Stimulated activated effector memory CD8-positive, alpha-beta T cell treated with anti-CD3 and anti-CD28 coated beads, Interleukin-12 subunit alpha, Interleukin-12 subunit beta, amount 100 ng/mL, for 72 hours (primary cell): ENCODE measurements at places on chromosomes 4 and X.

DNA sequence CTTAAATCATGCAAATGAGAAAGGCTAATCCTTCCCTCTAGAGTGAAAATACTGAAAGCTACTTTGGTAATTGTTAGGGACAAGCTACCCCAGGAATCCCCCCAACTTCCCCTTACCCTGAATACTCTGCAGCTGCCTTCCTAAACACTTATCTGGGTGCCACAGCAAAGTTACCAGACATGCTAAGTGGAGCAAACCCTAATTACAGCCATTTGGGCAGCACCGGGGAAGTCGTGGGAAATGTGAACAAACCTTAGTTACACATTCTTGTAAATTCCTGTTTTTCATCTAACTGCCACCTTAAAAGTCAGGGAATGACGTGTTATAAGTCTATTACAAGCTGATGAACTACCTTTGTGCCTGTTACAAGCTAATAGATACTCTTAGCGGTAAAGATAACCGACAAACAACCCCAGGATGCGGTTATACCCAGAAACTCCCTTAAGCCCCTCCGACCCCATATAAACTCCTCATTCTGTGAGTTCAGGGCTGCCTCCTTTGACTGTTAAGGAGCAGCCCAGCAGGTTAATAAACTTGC, 66.0 kb upstream of the PLAC8 start:
- no peak for DNase-seq

GRCh38 chr4:138190452-138190858, 51.7 kb downstream of the SLC7A11 start:
- DNase-seq: no peak

DNA sequence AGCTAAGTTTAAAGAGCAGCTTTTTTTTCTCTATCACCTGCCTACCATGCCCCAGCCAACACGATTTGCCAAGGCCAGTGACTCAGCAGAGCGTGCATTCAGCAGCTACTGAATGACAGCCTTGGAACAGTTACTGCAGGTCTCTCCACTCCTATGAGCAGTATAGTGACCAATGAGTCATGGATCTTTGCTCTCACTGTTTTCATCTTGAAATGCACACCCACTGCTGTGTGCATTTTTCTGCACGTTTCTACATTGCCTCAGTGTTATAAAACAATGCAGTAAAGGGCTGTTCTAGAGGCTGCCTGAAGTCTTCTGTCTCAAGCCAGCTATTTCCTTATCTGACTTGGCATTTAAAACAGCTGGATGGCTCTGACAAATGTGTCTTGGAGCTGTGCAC, 66.0 kb upstream of the C4orf54 start:
- no peak for DNase-seq

GRCh38 chr4:150278206-150278605, 200.0 kb downstream of the DCLK2 start:
- no peak for DNase-seq

DNA sequence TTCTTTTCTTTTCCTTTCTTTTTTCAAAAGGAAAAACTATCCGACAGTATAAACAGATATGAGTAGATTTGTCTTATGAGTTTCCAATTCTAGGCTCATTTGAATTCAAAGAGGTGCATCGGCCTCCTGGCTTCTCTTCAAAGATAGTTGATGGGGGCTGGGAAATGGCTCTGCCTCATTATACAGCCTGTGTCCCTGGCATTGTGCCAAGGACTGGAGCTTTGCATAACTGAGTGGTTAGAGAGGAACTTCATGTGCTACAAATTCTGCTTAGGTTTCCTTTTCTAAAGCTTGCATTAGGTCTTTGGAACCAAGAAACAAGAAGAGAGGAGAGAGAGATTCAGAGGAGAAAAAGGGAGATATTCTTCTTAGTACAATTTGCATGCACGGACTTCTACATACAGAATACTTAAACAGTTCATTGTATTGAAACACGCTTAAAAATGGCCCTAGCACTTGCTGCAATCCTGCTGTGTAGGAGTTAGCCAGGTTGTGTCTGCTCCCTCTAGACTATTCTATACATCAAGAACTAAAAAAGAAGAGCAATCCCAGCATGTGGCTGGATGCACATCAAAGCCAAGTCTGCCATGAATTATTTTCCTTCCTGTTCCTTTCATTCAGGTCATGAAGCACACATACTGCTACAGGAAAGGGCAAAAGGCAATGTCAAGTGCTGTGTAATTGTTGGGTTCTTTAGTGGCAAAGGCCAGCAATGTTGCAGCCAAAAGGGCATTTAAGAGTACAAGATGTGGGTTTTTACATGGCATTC, 70.9 kb downstream of the INTS12 start:
- no peak for DNase-seq

GRCh38 chr4:145153181-145153903, 27.0 kb downstream of the OTUD4 start:
- DNase-seq: no peak

DNA sequence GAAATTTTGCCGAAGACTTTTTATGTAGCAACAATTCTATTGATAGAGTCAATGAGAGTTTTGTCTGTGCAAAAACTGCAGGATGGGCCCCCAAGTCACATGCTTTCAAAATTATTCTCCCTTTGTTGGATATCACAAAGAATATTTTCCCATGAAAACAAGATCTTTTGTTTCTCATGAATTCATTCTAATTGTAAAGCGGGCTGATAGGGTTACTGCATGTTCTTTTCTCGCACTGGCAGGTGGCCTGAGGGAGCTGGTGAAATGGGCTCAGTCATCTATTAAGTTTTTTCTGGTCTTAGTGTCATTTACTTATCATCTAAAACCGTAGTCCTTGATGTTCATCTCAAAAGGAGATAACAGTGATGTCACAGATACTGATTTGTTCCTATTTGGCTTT, 44.2 kb downstream of the MID1IP1 start:
- no peak for DNase-seq

DNA sequence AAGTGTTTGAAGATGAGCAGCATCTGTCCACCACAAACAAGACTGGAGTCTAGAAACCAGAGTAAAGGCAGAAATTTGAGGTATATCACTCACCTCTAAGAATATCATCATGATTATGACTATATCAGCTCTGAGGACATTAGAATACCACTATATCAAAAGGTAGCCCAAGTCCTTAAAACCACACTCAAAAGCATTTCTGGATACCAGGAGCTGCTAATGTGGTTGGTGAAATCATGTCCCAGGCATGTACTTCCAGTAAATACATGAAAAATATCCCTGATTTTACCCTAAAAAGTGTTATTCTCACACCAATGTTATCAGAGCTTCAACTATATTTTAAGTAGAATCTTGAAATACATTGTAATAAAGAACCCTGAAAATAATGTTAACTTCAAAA, 136.3 kb upstream of the SMAD1 start:
- DNase-seq: no peak

DNA sequence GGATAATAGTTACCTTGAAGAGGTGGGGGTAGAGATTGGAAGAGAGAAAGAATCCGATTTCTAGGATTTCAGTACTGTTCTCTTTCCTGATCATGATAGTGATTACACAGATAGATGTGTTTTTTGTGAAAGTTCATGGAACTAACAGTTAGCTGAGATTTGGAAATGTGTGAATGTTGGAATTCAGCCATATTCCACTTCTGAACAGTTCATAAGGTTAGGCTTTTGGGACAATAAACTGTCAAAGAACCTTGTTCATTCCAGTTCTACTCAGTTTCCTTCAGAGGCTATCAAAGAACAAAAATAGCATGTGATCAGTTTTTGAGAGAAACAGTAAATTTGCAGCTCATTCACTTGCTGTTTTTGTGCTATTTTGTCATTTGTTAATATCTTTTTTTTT, 43.6 kb downstream of the RUFY3 start:
- no peak for DNase-seq

- DNase-seq: no peak
These were observed 44.2 kb downstream of the EVC start for GRCh38 chr4:5755161-5755560.

DNA sequence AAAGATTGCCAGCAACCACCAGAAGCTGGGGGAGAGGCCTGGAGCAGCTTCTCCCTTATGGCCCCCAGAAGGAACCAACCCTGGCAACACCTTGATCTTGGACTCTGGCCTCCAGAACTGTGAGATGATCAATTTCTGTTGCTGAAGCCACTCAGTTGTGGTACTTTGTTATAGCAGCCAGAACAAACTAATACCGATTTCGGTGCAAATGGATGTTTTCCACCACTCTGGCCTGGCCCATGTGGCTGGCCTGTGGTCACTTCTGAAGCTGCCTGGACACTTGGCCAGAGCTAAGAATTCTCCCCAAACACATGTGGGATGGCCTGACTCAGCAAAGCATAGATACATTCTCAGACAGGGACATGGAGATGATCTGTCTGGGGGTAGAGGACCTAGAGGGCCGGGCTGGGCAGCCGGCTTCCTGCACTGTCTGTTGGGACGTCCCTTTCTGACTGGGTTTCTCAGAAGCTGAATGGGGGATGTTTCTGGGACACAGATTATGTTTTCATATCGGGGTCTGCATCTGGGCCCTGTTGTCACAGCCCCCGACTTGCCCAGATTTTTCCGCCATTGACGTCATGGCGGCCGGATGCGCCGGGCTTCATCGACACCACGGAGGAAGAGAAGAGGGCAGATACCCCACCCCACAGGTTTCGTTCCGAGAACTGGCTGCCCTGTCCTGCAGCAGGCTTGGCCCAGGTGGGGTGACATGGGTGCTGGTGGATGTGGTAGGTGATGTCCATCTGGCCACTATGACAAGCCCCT, 4.1 kb downstream of the FOXP3 start:
- no peak for DNase-seq

GRCh38 chr4:124090021-124090420, 622.5 kb downstream of the ANKRD50 start:
- no peak for DNase-seq

DNA sequence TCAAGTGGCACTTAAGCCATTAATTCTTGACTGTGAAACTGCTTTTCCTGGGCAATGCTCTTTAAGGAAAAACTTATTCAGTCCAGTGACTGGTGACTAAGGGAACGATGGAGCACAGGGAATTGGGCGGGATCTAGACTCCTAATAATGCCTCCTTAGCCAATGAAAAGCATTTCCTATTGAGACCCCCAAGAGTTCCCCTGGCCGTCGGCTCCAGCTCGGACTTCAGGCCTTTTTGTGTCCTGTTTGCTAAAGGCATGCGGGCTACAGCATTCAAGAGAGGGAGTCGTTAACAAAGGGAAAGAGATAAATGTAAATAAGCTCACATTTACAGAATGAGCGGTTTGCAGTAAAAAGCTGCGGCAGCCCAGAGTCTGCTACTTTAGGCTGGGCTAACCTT, at the start of gene LPAR4:
Gene LPAR4, plus strand, starts transcription at position 232 of the 400 bp plus-strand sequence. CDS start 7,150 bp downstream, outside the sequence.
- DNase-seq: no peak

- no peak for DNase-seq
These were observed 10.0 kb downstream of the TMEM156 start for GRCh38 chr4:39022241-39022640.

DNA sequence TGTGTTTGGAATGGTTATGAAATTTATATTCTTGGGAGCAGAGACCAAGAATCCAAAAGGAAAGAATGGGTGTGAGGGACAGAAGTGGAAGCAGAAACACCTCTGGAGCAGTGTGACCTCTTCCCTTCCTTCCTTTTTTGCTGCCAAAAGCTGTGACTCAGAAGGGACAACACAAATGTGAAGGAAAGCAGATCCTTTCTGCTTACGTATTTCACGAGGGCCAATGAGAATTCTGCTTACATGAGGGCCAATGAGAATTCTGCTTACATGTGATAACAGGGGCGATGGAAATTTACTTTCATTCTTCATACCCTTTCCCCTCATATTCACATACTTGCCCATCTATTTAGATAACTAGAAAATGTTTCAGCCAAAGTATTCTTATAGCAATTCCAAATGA, 404.6 kb downstream of the PRDM5 start:
- DNase-seq: no peak

DNA sequence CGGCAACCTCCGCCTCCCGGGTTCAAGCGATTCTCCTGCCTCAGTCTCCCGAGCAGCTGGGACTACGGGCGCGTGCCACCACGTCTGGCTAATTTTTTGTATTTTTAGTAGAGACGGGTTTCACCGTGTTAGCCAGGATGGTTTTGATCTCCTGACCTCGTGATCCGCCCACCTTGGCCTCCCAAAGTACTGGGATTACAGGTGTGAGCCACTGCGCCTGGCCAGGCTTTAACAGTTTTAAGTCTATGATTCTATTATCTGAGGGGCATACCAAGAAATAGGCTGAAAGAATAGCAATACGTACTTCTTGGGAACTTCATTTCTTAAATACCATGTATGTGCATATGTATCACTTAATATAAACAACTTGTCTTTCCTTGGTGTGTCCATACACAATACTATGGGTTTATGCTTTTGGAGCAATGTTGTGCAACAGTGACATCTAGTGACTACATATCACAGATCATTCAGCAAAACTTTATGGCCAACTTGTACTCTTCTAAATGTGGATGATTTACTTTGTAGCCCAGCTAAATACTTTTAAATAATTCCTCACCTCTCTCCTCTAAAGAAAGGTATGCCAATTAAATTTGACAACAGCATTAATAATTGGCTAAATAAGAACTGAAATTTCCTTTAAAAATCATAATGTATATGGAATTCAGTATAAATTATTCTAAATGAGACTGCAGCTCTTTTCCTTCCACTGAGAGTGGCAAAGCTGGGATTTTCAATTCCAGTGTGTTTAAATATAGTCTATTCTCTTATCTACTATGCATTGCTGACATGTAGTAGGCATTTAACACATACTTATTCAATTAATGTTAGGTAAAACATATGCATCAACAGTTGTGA, 10.4 kb downstream of the SLC9B1 start:
- DNase-seq: no peak

DNA sequence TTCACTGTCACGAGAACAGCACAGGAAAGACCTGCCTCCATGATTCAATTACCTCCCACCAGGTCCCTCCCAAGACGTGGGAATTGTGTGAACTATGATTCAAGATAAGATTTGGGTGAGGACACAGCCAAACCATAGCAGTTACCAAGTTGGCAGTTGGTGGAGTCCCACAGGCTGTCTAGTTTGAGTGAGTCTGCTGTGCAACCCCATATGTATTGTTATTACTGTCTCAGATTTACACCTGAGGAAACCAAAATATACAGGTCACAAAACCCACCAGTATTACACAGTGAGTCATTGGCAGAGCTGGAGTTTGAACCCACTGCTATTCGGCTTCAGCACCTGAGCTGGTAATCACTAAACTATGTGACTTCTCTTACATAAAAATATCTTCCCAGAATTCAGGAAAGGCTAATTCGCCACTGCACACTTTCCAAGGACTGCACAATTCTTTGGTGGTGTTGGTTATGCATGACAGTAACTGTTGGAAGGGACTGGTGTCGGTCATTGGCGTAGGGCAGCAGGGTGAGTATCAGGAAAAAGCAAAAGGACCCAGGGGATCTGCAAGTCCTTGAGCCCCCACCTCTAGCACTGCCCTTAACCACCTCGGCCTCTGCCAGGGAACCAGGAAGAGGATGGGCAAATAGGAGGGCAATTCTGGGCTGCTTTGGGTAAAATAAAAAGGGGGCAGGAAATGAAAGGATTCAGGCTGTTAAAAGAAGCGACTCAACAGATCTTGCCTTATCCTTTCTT, 110.1 kb downstream of the USP46 start:
- no peak for DNase-seq

GRCh38 chr4:33577791-33578190, 2666.5 kb downstream of the ARAP2 start:
- DNase-seq: no peak
